ENCODE measurements at places on chromosomes 7 and 10.

- DNase-seq: no peak
Measured at GRCh38 chr10:63374991-63375390, 90.8 kb downstream of the JMJD1C start.

- no peak for DNase-seq
Measured at GRCh38 chr7:68892236-68892635, 706.0 kb upstream of the AUTS2 start.

- no peak for DNase-seq
Measured at GRCh38 chr7:105408791-105409410, 20.2 kb upstream of the SRPK2 start.

- no peak for DNase-seq
Measured at GRCh38 chr7:80640846-80641245, 2.4 kb downstream of the CD36 start.

GRCh38 chr7:27739301-27739908 is 557 bp upstream of the TAX1BP1 start:
- no peak for DNase-seq

DNA sequence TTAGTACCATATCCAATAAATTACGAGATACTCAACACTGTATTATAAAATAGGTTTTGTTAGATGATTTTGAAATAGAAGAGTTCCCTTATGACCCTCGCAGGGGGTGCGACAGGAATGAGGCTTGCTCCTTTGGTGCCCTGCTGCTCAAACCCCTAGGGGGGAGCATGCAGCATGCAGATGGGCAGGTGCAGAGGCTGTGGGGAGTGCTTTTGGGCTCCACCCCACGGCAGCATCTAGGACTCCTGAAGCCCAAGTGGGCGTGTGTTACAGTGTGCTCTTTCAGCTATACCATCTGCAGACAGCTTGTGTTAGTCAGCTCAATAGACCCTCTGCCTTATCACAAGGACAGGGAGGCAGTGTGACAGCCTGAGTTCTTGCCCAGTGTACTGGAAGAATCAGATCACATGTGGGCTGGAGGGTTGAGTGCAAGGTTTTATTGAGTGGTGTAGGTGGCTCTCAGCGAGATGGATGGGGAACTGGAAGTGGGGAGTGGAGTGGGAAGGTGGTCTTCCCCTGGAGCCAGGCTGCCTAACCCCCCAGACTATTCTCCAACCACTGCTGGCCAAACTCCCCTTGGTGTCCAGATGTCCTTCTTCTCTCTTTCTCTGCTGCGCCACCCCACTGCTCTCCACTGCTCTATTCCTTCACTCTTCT is 3.1 kb upstream of the MRC1 start:
- no peak for DNase-seq

DNA sequence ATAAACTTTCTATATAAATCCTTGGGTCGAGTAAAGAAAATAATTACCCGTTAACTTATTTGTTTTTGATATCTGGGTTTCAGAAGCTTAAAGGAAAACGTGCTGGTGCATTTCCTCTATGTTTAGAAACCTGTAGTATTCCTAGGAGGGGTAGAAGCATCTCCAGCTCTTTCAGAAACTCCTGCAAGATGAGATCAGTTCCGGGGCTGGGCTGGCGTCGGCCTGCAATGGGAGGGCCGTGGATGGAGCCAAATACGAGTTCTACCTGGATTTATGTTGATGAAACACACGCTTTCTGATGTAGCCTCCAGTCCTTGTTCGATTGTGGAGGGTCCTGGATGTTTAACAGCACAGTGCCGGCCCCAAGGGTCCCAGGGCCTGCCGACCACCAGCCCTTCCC is 35.8 kb upstream of the DIP2C start:
- no peak for DNase-seq

GRCh38 chr7:14931511-14932215 is 29.1 kb upstream of the DGKB start:
- DNase-seq: no peak

- DNase-seq: no peak
Measured at GRCh38 chr7:151181011-151181431, 6.0 kb downstream of the ASB10 start.

DNA sequence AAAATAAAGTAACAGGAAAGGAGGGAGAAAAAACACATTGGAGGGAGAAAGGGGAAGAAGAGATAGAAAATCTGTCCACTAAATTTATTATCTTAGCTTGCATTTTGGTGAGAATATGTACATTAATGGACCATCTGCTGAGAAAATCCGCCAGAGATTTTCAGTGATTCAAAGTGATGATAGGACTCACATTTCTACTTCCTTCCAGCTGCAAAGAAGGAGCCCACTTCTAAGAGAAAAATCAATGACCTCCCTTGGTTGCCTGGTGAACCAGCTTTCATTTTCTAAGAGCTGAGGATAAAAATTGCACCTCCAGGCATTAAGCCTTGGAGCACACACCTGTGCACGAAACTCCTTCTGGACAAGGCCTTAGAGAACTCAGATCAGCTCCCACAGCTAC is 404.3 kb downstream of the SFMBT2 start:
- DNase-seq: no peak

All from NCI-H2029 (cell line).